Panc1 (cell line): ENCODE measurements at places on chromosomes 5 and 9.

- DNase-seq, result no peak
Observed at GRCh38 chr5:61354199-61354598, 22.1 kb downstream of the ZSWIM6 start.

DNA sequence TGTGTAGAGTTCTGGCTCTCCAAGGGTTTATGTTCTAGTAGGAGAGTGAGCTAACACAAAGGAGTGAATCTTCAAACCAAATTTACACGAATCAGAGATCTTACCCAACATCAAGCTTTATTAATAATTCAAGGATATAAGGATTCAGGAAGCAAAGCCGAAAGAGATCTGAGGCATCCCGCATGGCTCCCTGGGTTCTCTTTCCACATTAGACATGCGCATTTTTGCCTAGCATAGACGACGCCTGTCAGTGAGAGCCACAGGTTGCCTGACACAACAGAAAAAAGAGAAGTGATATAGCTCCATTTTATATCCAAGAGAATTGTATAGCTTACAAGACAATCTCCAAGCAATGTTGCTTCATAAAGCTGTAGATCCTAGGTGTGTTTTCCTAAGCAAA lies 52.6 kb downstream of the ESM1 start:
- DNase-seq, result no peak

DNA sequence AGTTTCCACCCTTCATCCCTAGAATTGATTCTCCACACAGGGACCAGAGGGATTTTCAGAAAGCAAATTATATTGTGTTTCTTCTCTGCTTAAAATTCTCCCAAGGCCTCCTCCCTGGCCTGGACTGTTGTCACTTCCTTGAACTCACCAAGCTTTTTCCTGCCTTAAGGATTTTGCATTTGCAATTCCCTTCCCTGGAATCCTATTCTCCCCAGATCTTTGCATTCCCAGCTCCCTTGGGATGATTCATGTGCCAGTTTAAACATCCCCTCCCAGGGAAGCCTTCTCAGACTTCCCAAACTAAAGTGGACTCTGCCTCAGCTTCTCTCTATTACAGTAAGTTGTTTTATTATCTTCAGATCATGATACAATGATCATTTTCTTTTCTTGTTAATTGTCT lies 35.2 kb upstream of the PDE8B start:
- no peak for DNase-seq

DNA sequence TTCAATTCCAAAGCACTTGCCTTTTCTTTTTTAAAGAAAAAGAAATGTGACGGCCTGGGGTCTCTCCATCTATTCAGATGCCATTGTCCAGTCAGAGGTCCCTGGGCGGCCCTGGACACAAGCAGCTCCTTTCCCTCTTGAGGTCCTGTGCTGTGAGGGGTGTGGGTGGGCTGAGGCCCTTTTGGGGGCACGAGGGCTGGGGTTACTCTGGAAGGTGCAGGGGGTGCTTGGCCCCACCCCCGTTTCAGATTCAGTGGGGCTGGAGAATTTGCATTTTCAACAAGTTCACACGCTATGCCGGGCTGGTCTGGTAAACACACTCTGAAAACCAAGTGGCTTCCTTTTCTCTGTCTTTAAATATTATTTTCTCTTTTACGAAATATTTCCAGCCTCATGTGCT lies 91.4 kb upstream of the PHYKPL start:
- DNase-seq, result no peak

GRCh38 chr9:4066682-4067081 lies 233.2 kb downstream of the GLIS3 start:
- no peak for DNase-seq

DNA sequence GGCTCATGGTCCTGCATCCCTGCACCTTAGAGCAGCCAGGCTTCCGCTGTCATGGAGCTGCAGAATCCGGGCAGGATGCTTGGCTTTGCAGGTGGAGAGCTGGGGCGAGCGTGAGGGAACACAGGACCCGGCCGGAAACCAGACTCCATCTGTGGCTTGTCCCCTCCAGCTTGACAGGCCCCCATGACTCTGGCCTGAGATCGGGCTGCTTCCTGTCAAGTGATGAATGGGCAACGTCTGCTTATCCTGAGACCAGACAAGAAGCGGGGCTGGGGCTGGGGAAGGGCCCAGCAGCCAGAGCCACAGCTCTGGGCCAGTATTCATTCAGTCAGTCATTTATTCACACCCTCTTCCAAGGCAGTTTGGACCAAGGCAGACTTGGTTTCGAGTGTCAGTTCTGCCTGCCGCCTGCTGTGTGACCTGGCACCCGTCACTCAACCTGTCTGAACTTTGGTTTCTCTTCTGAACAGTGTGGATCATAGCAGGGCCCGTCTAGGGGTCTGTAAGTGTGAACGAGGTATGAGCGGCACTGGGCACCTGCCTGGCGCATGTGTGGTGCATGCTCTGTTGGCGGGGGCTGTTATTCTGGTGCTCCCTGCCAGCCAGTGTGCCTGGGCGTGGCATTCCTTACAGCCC lies 37.5 kb downstream of the NEK6 start:
- no peak for DNase-seq

DNA sequence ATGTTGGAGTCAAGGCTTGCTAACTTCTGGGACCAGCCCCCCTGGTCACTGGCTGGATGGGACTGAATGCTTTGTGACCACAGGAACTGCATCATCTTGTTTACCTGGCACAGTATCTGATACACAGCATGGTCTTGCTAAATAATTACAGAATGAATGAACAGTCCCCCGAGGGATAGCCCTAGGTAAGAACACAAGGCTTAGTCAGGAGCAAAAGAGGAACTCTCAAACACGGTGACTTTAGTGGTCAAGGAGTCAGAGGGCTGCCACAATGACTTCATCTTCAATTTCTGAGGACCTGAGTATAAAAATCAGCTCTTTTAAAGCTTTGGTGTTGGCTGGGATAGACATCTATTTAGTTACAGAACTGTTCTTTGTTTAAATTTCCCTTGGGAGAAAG lies 15.1 kb upstream of the CXCL14 start:
- no peak for DNase-seq

DNA sequence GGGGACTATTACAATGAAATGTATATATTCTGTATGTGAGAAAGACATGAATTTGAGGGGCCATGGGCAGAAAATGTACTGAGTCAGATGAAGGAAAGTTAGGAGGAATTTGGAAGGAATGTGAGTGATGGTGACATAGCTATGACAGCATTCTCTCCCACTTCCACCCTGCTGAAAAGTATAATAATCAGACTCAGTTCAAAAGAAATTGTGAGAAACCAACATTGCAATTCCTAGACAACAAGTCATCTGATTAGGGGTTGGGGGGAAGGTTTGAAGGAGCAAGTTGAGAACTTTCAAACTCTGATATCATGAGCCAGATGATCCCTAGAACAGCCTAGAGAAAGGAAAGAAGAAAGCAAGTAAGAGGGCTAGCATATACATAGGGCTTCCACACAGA lies 370.6 kb downstream of the DMRTA1 start:
- no peak for DNase-seq

DNA sequence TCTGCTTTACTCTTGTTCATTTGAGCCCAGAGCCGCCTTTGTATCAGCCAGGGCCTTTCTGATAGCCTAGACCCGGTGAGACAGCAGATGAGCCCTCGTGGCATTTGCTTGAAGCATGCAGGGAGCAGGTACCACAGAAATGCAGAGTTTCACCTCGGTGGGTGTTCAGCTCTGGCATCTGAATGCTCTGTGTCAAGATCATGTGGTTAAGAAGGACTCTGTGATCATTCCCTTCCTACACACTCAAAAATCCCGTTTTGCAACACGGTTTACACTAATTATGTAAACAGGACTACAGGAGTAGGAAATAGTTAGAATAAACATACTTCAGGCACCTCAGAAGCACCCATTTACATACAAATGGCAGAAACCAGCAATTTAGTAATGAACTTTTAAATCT lies 67.2 kb downstream of the MVB12B start:
- DNase-seq, result no peak

DNA sequence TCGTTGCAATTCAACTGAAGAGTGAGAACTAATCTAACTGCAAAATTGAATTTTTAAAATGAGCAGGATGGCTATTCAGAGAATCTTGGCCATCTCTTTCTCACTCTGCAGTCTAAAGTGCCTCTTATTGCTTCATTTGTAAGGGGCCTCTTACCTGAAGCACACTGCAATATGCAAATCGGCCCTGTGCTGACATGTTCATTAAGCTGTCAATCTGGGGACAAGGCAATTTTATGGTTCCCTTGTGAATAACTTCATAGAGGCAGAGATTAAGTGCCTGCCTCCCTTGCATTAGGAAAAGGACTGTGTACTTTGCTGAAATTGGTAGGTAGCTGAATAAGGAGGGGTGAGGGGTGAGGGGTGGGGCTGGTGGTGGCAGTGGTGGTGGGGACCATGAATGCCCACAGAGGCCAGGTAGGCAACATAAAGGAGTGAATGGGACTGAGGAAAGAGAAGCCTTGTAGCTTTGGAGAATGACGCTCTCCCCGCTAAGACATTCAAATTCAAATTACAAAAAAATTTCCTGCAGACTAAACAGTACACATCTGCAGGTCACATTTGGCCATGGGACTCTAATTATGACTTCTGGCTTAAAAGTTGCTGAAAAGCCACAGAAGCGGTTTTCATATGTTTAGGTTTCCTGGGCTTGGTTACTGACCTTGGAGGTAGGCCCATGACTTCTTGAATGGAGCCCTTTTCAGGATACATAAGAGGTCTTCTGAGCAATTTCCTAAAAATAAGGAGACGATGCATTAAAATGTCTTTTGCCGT lies 25.0 kb downstream of the TNFSF8 start:
- DNase-seq, result no peak

DNA sequence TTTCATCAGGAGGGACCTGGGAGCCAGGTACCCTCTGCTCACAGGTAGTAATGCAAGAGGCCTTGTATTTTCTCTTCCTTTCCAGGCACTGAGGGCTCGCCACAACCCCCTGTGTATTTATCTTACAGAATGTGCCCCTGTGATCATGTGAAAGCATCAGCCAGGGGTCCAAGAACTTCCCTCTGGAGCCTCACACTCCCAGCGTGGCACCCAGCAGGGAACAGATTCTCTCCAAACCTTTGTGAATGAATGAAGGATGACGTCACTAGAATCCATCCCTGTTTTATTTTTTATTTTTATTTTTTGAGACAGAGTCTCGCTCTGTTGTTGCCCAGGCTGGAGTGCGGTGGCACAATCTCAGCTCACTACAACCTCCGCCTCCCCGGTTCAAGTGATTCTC lies 107.3 kb upstream of the IER5L start:
- DNase-seq, result no peak

DNA sequence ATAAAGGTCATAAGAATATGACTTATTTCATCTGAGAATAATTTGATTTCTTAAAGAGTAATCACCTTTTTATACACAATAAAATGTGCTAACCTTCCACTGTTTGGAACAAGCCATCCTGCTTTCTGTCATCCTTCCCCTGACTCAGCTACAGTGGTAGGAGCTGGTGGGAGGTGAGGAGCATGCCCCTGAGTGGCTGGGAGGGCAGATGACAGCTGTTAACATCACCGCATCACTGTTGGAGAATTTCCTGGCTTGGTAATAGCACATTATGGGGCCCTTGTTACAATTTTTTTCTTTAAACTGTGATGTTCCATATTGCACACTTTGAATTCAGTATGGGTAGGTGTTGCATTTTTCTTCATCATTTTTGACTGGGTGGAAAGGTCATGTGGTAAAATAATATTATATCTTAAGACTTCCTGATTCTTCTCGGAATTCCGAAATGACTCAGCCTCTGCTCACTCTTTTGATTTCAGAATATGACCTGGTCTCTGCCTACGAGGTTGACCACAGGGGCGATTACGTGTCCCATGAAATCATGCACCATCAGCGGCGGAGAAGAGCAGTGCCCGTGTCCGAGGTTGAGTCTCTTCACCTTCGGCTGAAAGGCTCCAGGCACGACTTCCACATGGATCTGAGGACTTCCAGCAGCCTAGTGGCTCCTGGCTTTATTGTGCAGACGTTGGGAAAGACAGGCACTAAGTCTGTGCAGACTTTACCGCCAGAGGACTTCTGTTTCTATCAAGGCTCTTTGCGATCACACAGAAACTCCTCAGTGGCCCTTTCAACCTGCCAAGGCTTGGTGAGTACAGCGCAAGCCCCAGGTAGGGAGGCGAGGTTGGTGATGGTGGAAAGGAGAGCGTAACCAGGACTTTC lies 5.8 kb downstream of the ADAMTS16 start:
- peak; percentile 94 for DNase-seq

DNA sequence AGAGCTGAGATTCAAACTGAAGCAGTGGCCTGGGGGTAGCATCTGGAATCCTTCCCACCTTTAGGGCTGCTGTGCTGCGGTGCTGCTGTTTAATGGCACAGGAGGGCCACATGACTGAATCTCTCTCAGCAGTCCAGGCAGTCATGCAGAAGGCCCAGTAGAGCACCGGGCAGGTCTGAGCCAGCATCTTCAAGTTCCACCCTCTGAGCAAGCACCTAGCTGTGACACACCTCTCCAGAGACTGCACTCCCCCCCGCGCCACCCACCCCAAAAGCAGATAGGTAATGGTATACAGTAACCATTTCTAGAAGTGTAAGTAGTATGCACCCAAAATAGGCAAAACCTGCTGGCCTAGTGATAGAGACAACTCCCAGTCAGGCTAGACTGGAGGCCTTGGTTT lies 8.2 kb downstream of the IL4 start:
- no peak for DNase-seq

DNA sequence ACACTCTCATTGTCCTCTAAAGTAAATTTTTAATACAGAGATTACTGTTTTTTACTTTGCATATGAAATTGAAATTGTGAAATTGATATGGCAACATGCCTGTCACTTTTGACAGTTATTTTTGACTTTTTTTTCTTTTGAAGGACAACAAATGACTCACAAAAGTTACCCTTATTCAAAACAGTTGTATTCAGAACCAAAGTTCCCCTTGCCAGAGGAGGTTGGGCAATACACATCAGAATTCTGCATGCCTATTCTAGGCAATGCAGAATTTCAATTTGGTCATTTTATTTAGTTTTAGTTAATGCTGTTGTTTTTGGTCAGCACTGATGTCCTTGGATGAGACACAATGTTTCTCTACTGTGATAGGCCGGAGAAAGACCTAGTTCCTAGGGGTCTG lies 299.1 kb upstream of the PRR16 start:
- no peak for DNase-seq

GRCh38 chr5:15538516-15538915 lies 38.5 kb downstream of the FBXL7 start:
- no peak for DNase-seq

DNA sequence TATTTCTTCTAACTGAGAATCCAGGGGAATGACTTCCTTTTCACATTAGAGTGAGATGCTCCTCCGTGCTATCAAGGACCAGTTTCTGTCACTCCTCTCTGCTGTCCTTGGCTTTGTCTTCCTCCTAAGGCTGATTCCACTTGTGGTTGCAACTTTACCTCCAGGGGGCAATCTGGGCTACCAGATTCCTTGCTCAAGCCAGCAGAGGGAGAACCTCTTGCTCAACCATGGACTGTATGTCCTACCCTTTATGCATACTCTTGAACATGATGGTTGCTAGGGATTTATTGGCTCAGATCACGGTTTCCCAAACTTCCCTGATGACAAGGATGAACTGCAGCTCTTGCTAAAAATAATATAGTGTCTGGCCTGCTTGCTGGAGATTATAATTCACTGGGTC lies 24.0 kb downstream of the NNT start:
- peak; percentile 58 for DNase-seq

DNA sequence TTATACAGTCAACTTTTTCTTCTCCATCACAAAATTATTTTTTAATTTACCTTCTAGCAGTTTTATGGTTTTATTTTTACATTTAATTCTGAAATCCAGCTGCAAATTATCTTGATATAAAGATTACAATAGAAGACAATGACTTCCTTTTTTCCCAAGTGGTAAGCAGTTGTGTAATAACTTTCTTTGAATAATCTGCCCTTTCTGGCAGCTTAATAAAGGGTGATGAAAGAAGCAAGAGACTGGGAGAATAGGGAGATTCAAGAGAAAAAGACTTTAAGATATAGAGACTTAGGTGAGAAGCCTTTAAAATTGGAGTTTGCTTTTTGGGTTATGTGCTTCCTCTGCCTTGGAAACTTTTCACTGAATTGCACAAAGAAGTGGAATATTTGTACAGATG lies 100.4 kb upstream of the FREM1 start:
- DNase-seq, result no peak
